Breast epithelium (tissue), 4 donors: ENCODE measurements at places on chromosomes 1 and 21. TPM values are rescaled to one million over a fixed set of nuclear protein-coding genes. Genes with fewer than 3 reads are reported as not detected.

DNA sequence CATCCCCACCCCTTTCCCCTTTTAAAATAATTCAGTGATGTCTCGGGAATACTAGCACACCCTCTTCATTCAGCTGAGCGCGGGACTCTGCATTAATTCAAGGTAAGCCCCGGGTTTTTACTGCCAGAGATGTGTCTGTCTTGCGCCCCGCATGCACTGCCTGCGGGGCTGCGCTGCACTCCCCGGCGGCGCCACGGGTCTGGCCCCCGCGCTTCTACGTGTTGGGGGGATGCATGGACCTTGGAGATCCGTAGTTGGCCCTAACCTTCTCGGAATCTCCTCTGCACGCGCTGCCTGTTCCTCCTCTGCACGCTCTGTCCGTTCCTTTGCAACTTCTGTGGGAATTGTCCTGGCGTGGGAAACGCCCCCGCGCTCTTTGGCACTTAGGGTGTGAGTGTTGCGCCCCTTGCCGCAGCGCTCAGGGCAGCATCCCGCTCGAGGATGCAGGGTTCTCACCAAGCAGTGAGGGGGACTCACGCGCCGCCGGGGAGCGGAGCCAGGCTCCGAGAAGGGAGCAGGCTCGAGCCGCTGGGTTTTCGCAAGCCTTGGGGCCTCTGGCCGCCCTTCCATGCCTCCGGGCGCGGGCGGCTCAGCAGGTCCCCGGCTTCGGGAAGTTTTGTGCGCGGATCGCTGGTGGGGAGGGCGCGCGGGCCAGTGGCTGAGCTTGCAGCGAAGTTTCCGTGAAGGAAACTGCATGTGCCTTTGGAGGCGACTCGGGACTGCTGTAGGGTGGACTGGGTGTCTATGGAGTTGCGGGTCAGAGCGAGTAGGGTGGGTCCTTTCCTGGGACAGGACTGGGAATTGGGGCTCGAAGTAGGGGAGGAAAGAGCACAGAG, 165.1 kb upstream of the CACNA1E start:
- no peak for DNase-seq

RGSL1 gene
- not detected for total RNA-seq

DNA sequence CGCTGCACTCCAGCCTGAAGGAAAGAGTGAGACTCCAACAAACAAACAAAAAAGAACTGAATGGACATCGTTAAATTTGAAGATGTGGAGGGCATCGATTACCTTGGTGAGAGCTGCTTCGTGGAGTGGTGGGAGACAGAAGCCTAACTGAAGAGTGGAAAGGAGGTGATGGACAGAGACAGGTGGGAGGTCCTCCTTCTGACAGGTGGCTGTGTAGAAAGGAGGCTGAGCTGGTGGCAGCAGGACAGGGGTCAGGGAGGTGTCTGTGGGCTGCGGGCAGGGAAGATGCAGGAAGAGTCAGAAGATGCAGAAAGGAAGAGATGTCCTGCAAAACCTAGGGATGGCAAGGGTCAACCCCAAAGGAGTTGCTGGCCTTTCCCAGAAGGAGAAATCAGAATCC, 30.5 kb downstream of the C1orf216 start:
- DNase-seq, result no peak

GRCh38 chr1:25504706-25505595, 38.5 kb upstream of the LDLRAP1 start:
- DNase-seq, result no peak

- no peak for DNase-seq
These were observed 46.8 kb upstream of the WASF2 start for GRCh38 chr1:27536767-27537166.

- DNase-seq, result no peak
These were observed 24.0 kb upstream of the DIRAS3 start for GRCh38 chr1:68074472-68074871.
